ENCODE measurements at places on chromosomes 5 and 9.

DNA sequence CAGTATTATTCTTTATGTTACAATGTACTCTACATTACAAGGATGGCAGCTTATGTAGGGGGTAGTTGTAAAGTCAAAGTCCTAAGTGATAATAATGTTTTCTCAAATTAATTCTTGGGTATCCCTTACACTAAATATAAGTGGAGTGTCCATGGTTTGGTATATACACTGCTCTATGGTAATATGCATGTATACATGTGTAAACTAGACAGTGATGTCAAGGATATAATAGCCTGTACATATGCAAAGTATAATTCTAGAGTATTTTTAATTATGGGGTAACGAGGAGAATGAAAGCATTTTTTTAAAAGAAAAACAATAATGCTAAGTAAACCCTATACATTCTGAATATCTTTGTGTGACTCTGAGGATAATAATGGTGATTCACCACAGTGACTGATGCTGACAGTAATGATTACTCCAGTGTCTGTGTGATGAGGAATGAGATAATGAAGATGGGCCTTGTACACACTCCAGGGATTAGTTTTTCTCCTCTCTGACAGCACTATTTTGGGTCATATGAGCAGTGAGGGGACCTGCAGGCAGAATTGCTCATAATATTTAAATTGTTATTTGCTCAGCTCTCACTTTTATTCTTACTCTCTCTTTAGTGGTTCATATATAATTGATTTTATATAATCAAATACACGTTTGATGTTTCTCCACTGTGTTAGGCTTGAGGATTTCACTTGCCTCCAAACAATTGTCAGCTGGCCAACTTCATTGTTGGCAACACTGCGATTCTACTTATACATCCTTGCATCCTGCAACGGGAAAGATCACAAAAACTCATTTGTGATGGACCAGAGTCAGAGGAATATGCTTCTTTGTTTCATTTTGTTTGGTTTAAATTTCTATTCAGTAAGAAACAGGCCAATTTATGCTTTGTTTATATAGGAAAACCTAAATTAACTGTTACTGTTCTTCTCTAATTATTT, 88.2 kb downstream of the NREP start:
- DNase-seq: no peak

GRCh38 chr5:76175821-76176403, 92.7 kb downstream of the SV2C start:
- DNase-seq: no peak

DNA sequence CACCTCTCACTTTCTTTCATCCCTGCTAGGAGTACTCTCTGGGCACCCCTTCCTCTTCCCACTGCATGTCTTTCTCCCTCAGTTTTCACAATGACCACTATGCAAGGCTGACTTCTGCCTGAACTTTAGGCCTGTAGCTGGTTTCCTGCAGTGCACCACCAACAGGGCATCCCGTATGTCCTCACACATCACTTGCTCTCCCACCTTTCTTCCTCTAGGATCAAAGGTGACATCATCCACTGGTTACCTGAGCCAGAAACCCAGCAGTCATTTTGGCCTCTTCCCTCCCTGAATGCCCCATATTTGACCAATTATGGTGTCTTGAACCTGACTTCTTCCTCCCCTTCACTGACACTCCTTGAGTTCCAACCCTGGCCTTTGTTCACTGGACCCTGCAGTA, 8.5 kb downstream of the GAS1 start:
- no peak for DNase-seq

DNA sequence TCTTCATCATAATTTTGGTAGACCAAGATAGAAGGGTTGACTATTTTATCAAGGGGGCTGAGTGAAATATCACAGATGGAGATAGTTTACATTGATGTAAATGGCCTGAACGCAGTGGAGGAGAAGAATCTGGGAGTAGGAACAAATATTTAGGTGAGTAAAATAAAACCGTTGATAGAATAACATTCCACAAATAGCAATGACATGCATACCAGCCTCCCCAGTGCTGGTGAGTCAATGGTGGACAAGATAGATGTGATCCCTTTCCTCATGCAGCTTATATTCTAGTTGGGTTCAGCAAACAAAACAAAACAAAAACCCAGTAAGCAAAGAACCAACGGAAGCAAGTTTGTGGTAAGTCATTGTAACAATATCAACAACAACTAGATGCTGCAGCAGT, 385.2 kb downstream of the FAM170A start:
- no peak for DNase-seq

- no peak for DNase-seq
Observed at GRCh38 chr9:130891688-130892476, 4.7 kb downstream of the QRFP start.

DNA sequence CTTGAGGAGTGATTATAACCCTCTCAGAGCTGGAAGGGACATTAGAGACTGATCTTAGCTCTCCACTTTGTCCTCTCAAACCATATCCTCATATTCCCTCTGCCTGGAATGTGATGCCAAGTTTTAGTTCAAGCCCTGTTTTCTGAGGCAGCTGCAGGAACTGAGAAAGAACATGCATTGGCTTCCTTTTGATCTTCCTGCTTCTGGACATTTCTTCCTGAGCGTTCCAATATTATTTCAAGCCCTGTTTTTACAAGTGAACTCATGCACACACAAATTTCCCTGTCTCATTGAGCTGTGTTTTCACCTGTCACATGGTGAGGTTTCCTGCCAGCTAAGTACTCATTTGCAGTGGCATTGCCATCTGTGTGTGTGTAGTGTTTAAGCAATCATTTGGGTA, 17.0 kb downstream of the FOCAD start:
- no peak for DNase-seq

- peak; percentile 70 for DNase-seq
Observed at GRCh38 chr5:14816999-14817761, 54.4 kb downstream of the ANKH start.

DNA sequence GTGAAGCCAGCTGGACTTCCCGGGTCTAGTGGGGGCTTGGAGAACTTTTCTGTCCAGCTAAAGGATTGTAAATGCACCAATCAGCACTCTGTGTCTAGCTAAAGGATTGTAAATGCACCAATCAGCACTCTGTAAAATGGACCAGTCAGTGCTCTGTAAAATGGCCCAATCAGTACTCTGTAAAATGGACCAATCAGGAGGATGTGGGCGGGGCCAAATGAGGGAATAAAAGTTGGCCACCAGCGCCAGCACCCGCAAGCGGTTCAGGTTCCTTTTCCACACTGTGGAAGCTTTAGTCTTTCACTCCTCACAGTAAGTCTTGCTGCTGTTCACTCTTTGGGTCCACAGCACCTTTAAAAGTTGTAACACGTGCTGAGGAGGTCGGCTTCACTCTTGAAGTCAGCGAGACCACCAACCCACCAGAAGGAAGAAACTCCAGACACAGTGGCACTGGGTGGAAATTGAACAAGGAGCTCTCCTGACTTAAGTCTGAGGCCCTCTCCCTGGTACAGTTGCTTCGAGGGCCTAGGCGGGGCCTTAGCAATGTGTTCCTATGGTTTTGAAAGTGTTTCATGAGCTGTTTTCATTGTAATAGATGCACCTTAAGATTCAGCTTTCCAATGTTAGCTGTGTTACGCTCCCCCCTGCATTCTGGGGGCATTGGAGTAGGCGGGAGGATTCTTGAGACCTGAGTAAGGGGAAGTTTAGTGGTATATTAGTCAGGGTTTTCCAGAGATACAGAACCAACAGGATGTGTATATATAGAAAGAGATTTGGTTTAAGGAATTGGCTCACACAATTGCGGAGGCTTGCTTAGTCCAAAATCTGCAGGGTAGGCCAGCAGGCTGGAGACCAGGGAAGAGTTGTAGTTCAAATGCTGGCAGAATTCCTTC, 21.5 kb upstream of the MYO10 start:
- no peak for DNase-seq

DNA sequence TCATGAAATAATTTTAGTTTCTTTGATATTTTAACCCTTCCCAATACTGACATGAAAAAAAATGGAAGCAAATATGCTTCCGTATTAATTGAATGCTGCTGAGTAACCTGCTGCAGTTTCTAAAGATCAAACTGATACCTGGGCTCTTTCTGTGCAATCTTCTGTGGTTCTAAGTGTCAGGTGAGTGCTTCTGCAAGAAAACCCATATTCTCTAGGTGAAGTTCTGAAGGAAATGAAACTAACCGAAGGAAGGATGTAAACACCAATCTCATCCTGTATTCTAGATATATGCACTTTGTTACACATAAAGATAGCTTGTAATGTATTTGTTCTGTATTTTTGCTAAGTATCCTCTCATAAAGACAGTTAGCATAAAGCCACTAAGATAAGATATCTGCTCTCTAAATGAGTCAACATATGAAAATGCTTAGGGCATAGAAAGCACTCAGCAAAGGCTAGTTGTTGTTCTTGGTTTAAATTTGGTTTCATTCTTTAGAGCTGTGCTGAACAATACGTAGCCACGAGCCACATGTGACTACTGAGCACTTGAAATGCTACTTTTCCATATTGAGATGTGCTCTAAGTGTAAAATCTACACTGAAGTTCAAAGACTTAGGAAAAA, 52.0 kb downstream of the ITGA2 start:
- no peak for DNase-seq

DNA sequence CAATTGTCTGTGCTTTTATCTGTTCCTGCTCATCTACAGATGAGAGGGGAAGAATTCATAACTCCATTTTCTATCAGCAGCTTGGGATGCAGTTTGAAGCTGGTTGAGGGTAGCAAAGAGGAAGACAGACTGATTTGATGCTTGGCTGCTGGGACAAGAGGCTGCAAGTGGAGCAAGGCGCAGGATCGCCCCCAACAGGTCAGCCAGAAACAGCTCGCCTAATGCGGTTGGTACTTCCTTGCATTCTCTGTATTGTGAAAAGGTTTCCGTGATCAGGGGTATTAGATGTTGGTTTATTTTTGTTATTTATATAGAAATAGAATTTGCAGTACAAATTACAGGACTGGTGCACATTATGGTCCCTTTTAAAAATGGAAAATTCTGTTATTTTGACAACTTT, 40.6 kb downstream of the ZNF883 start:
- no peak for DNase-seq

DNA sequence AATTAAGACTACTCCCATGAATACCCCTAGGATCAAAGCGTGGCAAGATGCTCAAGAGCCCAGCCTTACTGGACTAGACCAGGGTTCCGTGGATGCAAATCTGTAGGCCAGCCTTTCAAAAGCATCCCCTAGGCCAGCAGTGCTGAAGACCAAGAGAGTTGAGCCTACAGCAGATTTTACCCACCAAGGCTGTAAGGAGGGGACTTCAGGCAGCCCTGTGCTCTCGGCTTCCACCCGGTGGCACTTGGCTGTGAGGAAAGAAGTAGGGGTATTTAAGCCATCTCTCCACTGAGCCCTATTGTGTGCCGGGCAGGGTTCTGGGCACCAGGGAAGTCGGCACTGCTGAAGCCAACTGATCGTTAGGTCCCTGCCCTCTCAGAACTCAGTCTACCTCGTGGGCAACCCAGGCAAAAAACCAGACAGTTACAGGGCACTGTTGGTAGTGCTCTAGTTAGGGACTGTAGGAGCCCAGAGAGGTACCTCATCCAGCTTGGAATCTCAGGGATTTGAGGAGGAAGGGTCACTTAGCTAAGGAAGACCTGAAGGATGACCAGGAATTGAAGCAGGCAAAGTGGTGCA, 25.5 kb downstream of the TCF7 start:
- no peak for DNase-seq

GRCh38 chr9:133120501-133121197, 391 bp downstream of the RALGDS start:
- DNase-seq: no peak

- no peak for DNase-seq
Observed at GRCh38 chr9:79573412-79573923, 1.7 kb downstream of the TLE4 start.

- DNase-seq: no peak
Observed at GRCh38 chr5:71701407-71701806, 17.7 kb upstream of the CARTPT start.

DNA sequence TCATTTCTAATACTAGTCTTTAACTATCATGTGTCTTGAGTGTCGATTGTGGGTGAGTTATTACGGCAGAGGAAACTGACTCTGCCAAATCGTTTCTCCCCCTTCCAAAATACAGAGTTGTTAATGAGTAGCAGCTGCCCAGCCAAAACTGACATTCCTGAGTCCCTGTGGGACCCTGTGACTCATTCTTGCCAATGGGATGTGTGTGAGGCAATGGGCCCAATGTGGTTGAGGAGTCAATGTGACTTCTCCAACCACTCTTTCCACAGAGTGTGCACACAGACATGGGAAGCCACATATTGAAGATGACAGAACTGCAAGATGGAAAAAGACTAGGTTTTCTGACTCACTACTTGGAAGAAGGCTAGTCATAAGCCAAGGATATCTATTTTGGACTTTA, 434.7 kb downstream of the DTWD2 start:
- no peak for DNase-seq

DNA sequence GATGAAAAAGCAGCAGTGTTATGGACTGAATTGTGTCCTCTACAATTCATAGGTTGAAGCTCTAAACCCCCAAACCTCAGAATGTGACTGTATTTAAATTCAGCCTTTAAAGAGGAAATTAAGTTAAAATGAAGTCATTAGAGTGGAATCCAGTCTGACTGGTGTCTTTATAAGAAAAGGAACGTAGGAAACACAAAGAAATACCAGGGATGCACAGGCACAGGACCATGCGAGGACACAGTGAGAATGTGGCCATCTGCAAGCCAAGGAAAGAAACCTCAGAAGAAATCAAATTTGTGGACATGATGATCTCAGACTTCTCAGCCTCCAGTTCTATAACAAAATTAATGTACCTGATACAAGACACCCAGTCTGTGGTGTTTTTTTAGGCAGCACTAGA, 971.2 kb upstream of the CDH9 start:
- no peak for DNase-seq

DNA sequence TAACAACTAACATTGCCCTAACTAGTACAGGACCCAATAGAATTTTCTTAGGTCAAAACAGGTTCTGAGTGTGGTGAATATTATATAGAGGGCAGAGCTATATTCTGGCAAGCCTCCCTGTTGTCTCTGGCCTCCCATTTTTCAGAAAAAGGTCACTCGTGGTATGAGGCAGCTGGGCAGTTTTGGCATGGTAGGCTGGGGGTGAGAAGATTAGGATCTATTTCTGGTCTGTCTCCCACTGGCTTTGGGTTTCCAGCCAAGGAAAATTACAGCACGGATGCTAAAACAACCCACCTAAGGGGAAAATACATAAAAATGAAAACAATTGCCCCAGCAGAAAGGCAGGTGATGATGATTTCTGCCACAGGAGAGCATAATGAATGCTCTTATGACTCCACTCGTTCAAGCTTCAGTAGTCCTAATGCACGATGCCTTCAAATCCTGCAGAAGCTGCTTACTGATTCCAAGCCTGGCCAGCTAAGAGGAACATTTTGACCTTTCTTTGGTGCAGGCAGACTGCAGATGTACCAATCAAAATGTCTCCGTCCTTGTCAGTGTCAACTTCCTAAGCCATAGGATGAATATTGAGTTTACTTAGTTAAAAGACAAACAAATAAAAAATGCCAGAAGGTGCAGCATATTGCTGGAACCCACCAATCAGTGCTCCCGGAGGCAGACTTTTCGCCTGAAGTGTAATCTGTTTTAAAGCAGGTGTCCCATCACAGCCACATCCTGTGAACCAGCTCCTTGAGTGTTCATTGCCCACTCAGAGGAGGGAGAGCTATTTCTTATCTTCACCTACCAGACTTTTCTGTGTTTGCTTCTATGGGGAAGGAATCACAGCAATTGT, 435.4 kb downstream of the ZSWIM6 start:
- no peak for DNase-seq

All from natural killer cell treated with Interleukin-12 subunit alpha and Interleukin-12 subunit beta and Interleukin-15 and Interleukin-18, amount 100 ng/mL, for 72 hours (primary cell).